SIG-M5 (cell line): ENCODE measurements at places on chromosomes 11 and 22.

GRCh38 chr11:28058333-28058732 lies 49.6 kb downstream of the KIF18A start:
- no peak for DNase-seq

GRCh38 chr11:74634537-74634936 lies 42.2 kb downstream of the POLD3 start:
- DNase-seq, result no peak

DNA sequence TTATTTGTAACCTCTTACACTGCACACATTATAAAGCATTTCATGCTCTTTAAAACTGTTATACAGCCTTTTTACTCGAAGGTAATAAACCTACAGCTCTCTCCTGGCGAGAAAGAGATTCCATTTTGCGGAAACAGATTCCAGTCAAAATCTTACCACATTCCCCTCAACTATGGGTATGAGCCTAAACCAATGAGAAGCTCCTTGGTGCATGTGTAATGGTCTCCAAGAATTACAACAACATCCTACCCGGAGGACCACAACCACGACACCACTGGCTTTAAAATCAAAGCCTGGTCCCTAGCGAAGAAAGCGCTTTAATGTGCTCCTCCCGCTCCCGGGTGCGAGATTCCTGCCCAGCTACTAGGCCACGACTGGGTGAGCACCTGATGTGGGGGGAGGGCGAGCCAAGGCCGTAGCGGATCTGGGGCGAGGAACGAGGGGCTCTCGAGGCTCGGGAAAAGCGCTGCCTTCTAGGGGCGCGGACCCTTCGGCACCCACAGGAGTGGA lies 821 bp downstream of the CELF1 start:
- DNase-seq, result no peak

DNA sequence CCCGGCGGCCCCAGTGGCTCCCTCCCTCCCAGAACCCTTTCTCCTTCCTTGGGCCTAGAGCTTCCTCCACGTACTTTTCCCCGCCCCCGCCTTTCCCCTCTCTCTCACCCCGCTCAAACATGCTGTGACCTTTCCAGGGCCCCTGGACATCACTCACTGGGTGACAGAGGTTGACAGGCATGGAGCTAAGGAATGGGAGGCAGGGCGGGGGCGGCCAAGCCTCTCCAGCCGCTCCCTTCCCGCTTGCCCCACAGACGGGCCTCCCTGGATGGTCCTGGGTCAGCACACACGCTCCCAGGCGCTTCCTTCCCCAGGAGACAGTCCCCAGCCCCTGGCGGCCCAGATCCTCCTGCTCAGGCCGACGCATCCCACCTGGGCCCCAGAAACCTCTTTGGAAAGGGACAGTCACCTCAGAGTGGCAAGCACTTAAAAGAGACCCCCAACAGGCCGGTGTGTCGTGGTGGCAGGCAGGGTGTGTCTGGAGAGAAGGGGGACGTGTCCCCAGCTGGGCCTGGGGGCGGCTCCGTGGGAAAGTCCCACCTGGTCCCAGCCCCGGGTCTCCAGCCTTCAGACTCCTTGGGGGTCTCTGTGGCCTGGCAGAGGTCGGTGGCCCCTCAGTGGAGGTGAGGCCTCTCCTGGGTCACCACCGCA lies 8.8 kb downstream of the H19 start:
- no peak for DNase-seq

GRCh38 chr11:93481279-93481678 lies 61.9 kb downstream of the SMCO4 start:
- DNase-seq, result no peak

- DNase-seq, result no peak
Measured at GRCh38 chr22:45994491-45995404, 17.8 kb upstream of the WNT7B start.

GRCh38 chr11:36258730-36259360 lies 30.4 kb downstream of the COMMD9 start:
- no peak for DNase-seq

- no peak for DNase-seq
Measured at GRCh38 chr11:116390963-116391362, 381.8 kb downstream of the BUD13 start.

- DNase-seq, result no peak
Measured at GRCh38 chr11:7261578-7261977, 9.9 kb downstream of the SYT9 start.

- DNase-seq, result no peak
Measured at GRCh38 chr22:39471381-39472141, 14.7 kb downstream of the MGAT3 start.

DNA sequence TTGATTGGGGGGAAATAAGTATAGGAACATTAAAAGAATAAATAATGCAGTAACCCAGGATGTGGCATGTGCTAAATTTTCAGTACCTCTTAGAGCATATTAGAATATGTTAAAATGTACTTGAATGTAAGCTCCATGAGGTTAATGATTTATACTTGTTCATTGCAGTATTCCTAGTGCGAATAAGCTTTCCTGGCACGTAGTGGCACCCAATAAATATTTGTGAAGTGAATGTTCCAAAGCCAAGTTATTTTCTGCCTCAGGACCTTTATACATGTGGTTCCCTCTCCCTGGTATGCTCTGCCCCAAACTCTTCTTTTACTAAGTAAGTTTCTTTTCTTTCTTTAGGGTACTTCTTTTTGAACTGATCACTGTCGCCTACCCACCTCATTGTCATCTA lies 118.8 kb downstream of the DBX1 start:
- DNase-seq, result no peak

- no peak for DNase-seq
Measured at GRCh38 chr11:28315440-28315839, 207.3 kb downstream of the METTL15 start.

DNA sequence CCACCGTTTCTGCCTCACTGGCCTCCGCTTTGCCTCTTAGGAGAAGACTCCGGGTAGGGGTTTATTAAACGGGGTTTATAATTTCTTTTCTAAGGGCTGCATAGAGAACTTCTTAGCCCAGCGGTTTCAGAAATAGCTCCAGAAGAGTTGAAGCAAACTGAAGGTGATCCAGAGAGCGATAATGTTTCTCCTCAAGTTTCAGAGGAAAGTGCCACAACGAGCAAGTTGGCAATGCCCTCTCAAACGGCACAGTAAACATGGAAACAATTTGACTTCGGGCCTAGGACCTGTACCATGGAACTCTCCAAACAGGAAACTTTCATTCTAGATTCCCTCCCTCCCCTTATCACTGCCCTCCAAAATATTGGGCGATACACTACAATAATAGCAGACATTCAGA lies 1.0 kb downstream of the ADSL start:
- DNase-seq, result no peak

- no peak for DNase-seq
Measured at GRCh38 chr11:2530855-2531200, 86.0 kb downstream of the KCNQ1 start.

DNA sequence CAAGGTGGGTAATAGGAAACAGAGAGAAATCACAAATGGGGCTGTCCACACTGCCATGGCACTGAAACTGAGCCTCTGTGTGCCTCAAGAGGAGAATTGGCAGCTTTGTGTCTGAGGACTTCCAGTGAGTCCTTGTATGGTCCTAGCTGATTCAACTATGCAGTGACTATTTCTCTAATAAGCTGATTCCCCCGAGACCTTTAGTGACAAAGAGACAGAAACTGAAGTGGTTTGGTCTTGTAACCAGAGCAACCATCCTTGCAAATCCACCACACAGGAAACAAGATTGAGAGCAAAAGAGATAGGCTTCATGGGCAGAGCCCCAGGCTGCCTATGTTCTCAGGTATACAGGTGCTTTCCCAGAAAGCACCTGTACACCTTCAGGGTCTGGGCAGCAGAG lies 1038.5 kb downstream of the NTM start:
- DNase-seq, result no peak

DNA sequence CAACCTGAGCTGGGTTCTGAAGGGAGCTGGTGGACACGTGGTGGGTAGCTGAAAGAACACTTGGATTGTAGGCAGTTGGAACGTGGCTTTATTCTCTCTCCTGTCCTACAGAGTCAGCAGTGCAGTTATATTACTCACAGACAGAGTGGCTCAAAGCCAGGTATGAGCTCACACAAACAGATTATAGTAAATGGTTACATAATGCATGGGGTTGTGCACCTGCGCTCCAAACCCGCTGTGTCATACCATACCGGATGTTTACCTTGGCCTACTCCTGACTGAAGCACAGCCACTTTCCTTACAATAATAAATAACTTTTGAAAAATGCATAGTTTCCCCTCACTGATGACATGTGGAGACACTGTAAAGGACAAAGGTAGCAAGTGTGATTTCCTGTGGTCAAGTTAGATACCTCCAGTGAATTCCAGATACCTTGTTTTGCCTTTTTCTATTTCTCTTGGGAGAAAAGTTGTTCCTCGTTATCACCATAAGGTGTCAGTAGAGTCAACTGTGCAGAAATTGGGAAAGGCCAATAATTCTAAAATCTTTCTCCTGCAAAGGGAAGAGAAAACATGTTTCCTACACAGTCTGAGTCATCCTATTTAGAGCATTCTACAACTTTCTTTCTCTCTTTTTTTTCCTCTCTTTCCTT lies 13.5 kb downstream of the MS4A6A start:
- DNase-seq, result no peak

DNA sequence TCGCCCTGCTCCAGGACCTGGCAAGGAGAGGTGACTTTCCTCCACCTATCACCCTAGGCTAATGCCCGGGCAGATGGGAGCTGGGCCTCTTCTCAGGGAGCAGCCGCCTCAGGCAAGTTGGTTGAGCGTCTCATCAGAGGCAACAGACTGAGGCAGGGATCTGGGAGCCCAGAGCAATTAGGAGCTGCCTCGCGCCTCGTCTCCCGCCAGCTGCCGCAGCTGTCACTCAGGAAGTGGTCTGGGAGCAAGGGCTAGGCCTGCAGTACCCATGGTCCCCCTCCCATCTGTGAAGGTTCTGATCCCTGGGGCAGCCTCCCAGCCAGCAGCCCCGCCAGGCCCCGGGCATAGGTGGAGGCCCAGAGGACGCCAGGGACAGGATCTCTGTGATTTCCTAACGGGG lies 4.6 kb upstream of the CABP7 start:
- DNase-seq, result no peak

- no peak for DNase-seq
Measured at GRCh38 chr11:128802358-128802981, 64.6 kb downstream of the KCNJ1 start.

DNA sequence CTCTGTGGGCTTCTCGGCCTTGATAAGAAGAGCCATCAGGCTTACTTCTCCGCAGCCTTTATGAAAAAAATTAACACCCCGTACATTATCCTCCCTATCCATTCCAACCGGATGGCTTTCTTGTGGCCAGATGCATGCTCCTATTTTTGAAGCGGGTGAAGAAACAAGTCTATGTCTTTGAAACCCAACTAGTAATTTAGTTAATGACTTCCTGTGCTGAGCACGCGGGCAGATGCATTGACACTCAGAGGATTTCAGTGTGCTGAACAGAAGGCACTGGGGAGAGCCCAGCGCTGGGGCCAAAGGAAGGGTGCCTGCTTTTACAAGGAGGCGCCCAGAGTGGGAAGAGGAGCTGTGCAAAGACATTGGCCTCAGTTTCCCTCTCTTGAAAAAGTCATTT lies 53.3 kb downstream of the ARHGAP8 start:
- DNase-seq, result no peak

DNA sequence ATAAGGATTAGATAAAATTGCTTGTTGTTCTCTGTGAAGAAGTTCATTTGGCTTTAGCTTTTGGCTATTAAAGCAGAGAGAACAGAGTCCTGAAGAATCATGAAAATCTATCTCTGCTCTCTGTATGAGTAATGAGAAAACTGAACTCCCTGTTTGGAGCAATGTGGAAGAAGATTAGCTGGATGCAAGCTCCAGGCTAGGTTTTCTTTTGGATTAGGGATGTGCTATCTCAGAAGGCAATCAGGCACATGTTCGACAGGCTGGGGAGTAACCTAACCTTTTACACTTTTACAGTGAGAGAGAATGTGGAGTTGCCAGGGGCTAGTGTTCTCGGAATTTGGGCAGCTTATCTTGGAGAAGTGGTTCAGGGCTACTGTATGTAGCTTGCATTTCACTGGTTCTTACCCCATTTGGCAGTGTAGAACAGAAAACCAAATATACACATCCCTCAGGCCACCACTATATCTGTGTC lies 8.5 kb upstream of the SLN start:
- no peak for DNase-seq

GRCh38 chr11:119315131-119316015 lies 1.6 kb downstream of the MCAM start:
- no peak for DNase-seq

- DNase-seq, result no peak
Measured at GRCh38 chr11:72079819-72080325, 470 bp downstream of the NUMA1 start.

DNA sequence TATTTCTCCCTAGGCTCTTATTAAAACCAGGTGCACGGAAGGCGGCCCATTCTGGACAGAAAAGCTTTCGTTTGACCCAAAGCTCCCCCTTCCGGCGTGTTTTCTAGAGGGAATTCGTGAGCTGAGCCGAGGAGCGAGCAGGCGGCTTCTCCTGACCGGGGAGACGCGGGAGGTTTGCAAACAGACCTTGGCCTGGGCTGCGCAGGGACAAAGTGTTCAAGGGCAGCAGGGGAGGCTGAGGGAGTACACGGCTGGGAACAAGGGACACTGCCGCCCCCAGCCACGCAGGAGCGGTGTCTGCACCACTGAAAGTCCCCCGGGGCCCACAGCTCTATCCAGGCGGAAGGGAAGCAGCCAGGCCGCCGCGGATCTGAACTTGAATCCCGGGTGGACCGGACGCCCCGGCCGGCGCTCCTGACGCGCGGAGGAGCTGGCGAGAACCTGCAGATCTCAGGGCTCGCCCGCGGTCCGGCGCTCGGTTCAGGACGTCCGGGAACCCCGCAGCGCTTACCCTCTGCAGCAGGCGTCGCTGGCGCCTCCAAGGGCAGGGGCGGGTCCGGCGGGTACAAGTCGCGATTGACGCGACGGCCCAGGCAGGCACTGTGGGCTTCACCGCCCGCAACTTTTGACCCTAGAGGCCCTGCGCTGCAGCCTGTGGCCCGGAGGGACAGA lies 101.9 kb downstream of the WT1 start:
- DNase-seq, result no peak

DNA sequence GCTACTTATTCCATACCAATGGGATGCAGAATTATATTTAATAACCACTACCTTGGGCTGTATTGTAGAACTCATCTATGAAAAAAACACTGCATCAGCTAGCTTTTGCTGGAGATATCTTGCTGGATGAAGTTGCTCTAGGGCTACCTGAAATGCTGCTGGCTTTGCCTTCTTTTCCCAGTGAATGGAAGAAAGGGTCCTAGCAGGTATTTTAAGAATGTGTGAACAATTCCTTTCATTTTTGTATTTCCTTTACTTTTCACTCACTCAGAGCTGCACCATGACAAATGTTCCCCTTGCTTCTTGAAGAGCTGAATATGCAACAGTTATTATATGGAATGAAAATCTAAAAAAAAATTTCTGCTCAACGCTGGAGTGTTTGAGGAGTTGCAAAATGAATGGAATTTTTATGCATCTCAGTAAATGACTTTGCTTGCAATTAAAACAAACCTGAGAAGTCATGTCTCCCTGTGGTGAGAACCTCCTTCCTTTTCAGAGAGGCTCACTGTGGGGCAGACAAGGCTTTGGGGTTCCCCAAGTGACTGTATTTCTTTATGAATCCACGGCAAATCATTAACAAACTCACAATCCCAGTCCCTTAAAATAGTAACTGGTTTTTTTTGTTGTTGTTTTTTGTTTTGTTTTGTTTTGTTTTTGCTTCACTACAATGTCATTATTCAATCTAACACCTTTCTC lies 566.8 kb upstream of the KIRREL3 start:
- DNase-seq, result no peak

- DNase-seq, result no peak
Measured at GRCh38 chr22:38038426-38038825, 18.8 kb upstream of the PICK1 start.
